Stimulated activated CD4-positive, alpha-beta T cell treated with anti-CD3 and anti-CD28 coated beads, Interleukin-1b, Interleukin-23, amount 100 ng/mL, for 1 hour (primary cell): ENCODE measurements at places on chromosomes 16 and 17.

DNA sequence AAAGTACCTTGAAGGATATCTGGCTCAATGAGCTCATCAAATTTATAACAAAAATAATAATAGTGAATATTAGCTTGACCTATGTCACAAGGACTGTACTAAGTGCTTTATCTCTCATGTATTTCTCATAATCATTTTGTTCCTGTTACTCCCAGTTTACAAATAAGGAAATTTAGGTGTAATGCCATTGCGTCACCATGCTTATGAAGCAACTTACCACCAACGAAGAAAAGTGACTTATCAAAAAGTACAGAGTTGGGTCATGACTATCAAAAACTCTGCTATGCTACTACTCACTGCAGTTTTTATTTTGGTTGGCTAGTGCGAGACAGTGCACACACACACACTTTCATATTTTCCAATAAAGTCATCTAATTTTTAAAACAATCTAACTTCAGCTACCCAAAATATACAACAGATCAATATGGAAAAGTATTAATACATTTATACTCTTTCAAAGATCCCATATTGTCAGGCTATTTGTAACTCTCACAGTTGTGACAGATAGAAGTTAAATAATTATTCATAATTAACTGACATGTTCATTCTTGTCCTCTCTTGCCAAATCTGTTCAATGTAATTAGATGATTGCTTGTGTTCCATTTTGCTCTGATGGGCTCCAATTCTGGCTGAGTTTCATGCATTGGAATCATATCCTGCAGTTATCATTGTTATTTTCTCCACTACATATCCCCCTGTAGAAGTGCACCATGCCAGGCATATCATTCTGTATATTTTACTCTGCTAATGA is 119.4 kb downstream of the KCNJ2 start:
- DNase-seq = no peak

DNA sequence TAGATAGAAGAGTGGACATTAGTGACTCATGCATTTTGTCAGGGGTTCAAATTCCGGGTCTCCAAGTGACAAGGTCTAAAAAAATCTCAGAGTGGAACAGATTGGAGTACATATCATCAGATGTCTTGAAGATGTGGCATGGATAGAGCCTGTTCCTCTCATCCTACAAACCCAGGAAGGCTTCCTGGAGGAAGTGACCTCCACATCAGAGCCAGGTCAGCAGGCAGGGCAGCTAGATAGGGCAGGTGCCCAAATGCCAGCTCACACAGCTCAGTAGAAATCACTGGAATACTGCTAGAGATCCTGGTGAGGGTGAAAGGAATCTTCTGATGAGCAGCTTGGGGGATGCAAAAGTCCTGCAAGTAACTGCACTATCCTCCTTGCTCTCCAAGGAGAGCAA is 196.6 kb upstream of the SDK2 start:
- no peak for DNase-seq

DNA sequence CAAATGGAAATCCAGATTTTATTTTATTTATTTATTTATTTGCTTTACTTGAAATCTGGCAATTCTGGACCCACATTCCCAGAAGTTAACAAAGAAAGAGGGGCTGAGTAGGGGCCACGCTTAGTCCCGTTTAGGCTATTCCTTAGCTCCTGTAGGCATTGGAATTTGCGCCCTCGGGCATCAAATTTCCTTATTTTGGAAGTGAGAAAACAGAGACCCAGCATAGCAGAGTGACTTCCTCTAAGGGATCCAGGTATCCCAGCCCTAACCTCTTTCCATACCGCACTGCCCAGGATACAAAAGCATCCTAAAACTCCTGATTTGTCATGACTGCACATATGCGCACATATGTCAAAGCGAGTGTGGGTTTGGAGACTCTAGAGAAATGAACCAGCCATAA is 19.0 kb upstream of the SMG1 start:
- DNase-seq = no peak

GRCh38 chr16:71384073-71384724 is 25.7 kb downstream of the CALB2 start:
- DNase-seq = no peak
